ENCODE measurements at places on chromosomes 4 and X. TPM values are rescaled to one million over a fixed set of nuclear protein-coding genes. Genes with fewer than 3 reads are reported as not detected.

TIGD4 gene
- total RNA-seq, result 0.94 TPM

DNA sequence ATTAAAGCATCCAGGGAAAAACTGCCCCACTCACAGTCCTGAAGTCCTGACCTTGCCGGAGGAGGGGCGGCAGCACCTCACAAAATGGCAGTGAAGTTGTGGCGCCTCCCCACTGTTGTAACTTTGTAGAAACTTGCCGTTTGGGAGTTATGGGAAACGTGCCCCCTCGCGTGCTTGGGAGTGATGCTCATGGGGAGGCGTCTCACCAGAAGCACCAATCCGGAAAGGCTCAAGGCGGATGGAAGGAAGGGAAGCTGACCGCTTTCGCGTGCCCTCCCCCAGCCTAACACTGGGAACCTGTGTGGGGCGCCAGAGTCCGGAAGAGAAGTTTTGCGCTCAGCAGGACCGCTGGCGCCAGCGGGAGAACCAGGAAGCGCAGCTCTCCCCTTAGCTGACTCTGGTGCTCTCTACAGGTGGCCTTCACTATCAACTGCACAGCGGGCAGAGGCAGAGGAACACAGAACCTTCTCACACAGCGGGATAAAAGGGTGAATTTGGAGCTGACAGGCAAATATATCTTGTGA is at the start of the genes CT45A10 and SAGE1:
CT45A10 (minus strand) TSS at position 151 of the 524 bp plus-strand sequence. CDS start 8,100 bp downstream, outside the sequence.
SAGE1 (plus strand) TSS at position 423 of the 524 bp plus-strand sequence. CDS start 2,527 bp downstream, outside the sequence.
- no peak for DNase-seq
- H3K27me3 ChIP-seq, result no peaks in the 10 kb centered on the region
- no peak within 1 kb of the TSS for H3K4me3 ChIP-seq
- H3K27ac ChIP-seq, result no peak within 1 kb of the TSS
- no peaks in the 10 kb centered on the region for H3K4me1 ChIP-seq

DNA sequence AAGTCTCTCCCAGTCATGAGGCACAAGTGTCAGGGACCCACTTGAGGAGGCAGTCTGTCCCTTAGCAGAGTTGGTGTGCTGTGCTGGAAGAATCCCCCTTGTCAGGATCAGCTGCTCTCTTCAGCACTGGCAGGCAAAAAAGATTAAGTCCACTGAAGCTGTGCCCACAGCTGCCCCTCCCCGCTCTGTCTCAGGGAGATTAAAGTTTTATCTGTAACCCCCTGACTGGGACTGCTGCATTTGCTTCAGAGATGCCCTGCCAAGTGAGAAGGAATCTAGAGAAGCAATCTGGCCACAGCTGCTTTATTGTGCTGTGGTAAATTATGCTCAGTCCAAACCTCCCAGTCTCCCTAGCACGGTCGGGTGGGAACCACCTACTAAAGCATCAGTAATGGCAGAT is 37.4 kb upstream of the HEPH start:
- no peaks in the 10 kb centered on the region for H3K27me3 ChIP-seq
- no peak overlapping the region for H3K4me3 ChIP-seq
- no peaks in the 10 kb centered on the region for H3K36me3 ChIP-seq
- DNase-seq, result no peak

- DNase-seq, result no peak
- no peaks in the 10 kb centered on the region for H3K36me3 ChIP-seq
- H3K4me3 ChIP-seq, result peak overlapping the region; percentile 74
Measured at GRCh38 chr4:110618581-110619462, 4.1 kb downstream of the PITX2 start.

GRCh38 chrX:95764972-95765451 is 919.6 kb upstream of the DIAPH2 start:
- no peak overlapping the region for H3K27ac ChIP-seq
- no peaks in the 10 kb centered on the region for H3K27me3 ChIP-seq
- no peaks in the 10 kb centered on the region for H3K4me1 ChIP-seq
- no peak for DNase-seq
- no peaks in the 10 kb centered on the region for H3K36me3 ChIP-seq
- no peak overlapping the region for H3K4me3 ChIP-seq
